ENCODE measurements at places on chromosomes 7 and 10.

DNA sequence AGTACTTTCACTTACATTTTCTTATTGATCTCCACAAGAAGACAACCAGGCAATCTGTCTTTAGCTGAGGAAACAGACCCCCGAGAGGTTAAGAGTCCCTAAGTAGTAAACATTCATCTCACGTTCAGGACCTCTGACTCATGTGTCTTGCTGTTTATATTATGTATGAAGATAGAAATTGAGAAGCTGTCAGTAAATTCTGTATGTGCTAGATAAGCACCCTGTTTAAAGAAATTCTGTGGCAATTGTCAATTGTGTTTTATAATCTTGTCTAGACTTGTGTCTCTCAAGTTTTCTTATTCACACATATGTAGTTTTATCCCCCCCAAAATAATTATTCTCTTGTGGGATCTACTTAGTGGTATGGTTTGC lies 14.5 kb downstream of the ADK start:
- DNase-seq: no peak

DNA sequence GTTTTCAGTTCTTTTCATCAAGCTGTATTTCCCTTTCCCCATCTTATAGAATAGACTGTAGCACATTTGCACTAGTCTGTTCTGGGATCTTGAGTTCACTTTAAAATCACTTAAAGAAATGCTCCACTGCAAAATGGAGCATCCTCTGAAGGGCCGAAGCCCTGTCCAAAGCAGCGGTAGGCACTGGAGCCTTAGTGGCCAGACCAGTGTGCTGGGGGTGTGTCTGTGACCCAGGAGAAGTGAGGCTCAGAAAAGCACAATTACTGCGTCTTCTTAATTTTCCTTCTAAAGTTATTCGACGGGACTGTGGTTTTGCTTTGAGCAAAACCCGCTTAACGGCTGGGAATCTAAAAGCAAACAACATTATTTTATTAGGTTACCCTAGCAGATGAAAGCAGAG lies 205.7 kb downstream of the SLC25A13 start:
- DNase-seq: no peak

DNA sequence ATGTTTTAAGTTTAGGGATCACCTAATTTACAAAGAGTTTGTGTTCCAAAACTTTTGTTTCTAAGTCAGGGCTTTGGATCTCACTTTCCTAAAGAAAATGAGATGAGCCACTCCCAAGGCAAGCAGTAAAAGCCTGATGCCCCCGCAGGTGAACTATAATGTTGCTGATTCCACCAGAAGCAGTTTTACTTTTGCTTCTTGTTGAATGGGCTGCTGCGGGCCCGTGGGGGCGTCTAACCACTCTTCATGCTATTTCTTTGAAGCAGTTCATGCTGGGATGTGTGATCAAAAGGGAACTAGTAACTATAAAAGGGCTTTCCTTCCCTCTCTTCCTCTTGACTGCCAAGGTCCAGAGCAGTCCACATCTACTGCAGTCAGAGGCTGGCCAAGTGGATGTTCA lies 118.7 kb upstream of the NEBL start:
- no peak for DNase-seq

GRCh38 chr10:43958964-43959363 lies 310.3 kb upstream of the ZNF32 start:
- no peak for DNase-seq

DNA sequence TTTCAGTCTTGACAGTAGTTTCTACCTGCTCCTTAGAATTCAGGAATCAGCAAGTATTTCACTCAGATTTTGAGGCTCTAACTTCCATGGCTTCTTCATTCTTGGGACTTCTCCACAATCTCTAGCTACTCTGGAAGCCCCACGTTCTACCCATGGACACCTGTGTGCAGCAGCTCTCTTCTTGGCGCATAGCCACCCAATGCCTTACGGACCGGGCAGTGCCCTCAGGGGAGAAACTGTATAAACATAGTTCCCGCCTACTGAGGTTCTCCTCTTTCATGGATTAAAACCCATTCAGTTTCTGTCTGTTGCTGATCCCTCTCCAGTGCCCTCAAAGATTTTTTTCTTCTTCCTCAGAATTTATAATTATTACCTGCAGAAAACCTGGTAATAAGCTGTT lies 177.1 kb downstream of the SORCS1 start:
- no peak for DNase-seq

- no peak for DNase-seq
These were observed 38.9 kb upstream of the IL6 start for GRCh38 chr7:22688084-22688483.

DNA sequence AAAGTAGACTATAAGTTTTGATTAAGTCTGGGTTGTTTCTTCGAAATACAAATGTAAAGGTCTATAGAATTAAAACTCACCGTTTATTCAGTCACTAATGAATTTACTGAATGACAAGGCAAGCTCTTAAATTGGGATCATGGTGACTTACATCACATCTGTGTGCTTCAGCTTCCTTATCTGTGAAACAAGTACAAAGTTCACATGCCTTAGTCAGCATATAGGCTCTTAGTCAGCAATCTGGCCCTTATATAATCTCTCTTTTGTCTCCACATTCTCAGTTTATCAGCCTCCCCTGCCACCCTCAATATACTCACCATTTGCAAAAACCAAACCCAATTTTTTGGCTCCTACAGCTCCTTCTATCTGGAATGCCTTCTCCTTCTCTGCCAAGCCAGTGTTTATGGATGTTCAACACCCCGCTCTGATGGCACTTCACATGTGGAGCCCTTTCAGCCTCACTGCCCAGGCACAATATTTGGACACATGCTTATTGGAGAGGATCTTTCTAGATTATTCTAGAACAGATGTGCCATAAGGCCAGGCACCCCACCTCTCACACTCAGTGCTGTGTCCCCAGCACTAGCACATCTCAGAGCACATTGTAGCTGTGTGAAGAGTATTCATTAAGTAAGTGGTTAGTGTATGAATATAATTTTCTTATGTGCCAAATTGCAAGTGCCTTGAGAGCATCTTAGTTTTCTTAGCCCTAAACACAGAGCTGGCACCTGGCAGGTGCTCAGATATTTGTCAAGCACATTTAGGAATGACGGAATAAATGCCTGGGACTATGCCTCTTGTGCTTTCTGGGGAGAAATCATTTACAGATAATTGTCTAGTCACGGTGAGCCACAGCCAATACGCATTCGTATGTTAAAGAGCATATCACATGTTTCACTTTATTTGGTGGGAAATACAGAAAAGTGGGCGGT lies 9.8 kb upstream of the LAMB1 start:
- DNase-seq: no peak

DNA sequence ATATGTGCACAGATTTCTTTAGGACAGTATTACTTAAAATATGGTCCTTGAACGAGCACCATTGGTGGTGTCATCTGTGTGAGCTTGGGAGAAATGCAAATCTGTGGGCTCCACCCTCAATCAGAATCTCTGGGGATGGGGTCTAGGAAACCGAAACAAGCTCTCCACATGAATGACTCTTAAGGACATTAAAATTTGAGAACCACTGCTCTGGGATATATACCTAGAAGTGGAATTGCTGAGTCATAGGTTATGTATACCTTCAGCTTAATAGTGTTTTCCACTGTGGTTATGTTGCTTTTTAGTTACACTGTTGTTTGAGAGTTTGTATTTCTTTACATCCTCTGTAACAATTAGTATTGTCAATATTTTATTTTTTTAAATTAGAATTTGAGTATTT lies 24.0 kb downstream of the ZNRF2 start:
- no peak for DNase-seq

- DNase-seq: no peak
These were observed 41.4 kb upstream of the SMARCD3 start for GRCh38 chr7:151289891-151290290.

DNA sequence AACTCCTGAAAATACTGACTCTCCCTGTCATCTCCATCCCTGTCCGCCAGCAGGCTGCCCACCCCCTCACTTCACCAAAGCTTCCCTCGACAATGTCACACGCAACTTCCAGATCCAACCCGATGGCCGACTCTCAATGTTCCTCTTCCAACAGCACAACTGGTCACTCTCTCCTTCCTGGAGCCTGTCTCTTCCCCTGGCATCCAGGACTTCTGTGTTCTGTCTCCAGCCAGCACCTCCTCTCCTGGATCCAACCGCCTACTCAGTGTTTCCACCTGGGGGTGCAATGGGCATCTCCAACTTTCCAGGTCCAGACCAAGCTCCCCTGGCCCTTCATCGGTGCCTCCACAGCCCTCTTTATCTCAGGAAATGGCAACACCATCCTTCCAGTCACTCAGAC lies 8.6 kb downstream of the CPA5 start:
- no peak for DNase-seq

DNA sequence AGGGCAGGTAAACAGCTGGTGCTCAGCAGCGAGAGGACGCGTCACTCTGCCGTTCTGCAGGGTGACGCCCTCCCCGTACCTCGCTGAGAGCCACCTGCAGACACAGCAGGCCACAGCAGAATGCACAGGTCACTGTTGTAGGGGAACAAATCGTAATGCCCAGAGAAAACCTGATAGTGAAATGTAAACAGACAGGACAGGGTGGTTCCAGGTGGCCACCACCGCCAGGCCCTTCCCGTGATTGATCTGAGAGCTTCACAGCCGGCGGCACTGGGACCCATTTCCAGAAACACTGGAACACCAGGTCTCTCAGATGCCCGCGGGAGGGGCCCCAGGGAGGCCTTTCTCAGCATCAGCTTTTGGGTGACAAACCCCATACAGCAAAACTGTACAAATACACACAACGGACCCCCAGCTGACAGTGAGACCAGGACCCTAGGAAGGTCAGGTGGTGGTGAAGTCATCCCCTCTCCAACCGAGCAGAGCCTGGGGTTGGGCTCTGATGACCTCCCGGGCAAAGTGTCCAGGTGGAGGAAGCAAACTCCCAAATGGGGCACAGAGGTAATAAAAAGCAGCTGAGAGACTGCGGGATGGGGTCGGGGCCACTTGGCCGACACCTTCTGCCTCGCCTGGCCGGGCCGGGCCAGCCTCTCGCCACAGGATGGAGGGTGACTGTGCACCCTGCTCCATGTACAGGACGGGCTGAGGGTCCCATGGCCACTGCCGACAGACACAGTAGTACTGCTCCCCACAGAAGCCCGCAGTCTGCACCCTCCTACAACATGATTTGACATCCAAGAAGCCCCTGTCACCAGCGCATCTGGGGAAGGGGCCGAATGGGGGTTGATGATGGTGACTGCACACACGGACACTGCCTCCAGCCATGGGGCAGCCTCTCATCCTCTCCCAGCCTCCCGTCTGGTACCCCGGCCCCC lies 4.6 kb downstream of the BHLHA15 start:
- no peak for DNase-seq

GRCh38 chr10:24929056-24929544 lies 23.3 kb downstream of the PRTFDC1 start:
- no peak for DNase-seq

DNA sequence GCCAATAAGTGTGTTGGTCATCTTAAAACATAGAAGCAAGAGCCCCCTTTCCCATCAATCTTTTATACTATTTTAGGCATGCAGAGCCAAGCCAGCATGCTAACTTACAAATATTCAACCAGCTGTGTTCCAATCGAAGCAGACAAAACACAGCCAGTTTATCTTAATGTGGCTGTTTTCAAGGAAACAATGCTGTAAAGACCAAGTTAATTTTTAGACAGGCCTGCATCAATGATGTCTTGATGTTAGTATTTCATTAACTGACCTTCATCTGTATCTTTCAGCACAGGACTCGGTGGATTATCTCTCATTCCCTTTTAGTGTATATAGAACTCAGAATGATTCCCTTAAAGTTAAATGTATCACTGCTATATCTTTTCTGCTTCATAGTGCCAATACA lies 262.0 kb upstream of the ZWINT start:
- DNase-seq: no peak

- DNase-seq: no peak
These were observed 92.2 kb upstream of the PDCD4 start for GRCh38 chr10:110779489-110779888.

DNA sequence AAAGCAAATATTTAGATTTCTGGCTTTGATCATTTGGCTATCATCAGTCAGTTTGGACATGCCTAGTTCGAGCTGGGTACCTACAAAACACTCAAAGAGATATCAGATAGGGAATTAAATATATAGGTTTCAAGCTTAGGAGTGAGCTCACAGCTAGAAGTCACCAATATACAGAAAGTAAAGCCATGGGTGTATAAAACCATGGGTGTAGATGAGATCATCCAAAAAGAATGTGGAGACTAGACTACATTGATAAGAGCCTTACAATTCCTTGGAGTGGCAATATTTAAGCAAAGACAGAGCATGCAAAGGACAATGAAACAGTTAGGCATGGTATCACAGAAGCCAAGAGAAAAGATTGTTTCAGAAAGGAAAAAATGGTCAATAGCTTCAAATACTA lies 7.2 kb upstream of the RALA start:
- DNase-seq: no peak

- DNase-seq: peak; percentile 70
These were observed at the start of gene ATP6V1F for GRCh38 chr7:128862571-128863432. Gene ATP6V1F, plus strand, starts transcription at chr7:128862856. Its CDS starts 49 bp downstream, at chr7:128862905.

- no peak for DNase-seq
These were observed 29.3 kb upstream of the PCBD1 start for GRCh38 chr10:70917635-70918034.

GRCh38 chr7:36755484-36755883 lies 31.2 kb upstream of the AOAH start:
- no peak for DNase-seq

- DNase-seq: no peak
These were observed 25.7 kb upstream of the LMBR1 start for GRCh38 chr7:156918635-156919034.

DNA sequence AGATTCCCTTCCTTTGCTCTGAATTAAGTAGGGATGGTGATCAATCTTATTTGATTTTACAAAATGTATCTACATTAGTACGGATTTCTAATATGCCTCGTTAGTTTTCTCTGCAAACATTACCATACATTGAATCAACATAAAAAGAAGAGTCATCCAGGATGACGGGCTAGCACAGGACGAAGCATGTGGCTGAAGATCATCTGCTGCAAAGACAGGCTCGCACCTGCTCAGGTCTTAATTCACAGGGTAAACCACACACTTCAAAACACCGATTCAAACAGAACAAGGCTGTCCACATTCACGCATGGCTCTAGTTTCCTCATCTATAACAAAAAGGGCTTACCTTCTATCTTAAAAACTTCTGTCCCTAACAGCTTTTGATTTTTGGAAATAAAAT lies 323.0 kb downstream of the PARD3 start:
- DNase-seq: no peak

- DNase-seq: no peak
These were observed 191.9 kb upstream of the LYZL2 start for GRCh38 chr10:30821261-30821993.

- DNase-seq: no peak
These were observed 34.6 kb downstream of the TRIM8 start for GRCh38 chr10:102678842-102679289.

DNA sequence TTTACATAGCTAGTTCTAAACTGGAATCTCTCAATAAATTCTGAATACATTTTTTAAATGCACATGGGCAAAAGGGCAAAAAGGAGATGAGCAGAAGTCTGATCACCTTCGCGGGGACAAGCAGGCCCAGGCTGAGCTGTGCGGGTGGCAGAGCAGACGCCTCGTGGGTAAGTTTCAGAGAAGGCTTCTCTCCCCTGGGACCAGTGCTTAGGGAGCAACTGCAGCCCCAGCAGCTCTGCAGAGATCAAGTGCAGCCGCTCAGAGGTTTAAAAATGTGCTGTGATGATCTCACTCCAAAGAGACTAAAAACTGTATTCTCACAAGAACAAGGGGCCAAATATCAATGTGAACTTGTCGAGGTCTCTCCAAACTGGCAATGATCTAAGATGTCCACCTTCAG lies 264.3 kb upstream of the RNF32 start:
- DNase-seq: no peak

Data from cortex of kidney (tissue), 1 donor.